A549 (cell line): ENCODE measurements at places on chromosomes 16 and 17.
A peak's percentile ranks its signal among the peaks of the same experiment; 100 is the strongest.

GRCh38 chr17:62109924-62110323, 44.8 kb upstream of the MED13 start:
- DNase-seq: no peak

GRCh38 chr16:76081967-76082366, 195.2 kb upstream of the CNTNAP4 start:
- no peak for DNase-seq

DNA sequence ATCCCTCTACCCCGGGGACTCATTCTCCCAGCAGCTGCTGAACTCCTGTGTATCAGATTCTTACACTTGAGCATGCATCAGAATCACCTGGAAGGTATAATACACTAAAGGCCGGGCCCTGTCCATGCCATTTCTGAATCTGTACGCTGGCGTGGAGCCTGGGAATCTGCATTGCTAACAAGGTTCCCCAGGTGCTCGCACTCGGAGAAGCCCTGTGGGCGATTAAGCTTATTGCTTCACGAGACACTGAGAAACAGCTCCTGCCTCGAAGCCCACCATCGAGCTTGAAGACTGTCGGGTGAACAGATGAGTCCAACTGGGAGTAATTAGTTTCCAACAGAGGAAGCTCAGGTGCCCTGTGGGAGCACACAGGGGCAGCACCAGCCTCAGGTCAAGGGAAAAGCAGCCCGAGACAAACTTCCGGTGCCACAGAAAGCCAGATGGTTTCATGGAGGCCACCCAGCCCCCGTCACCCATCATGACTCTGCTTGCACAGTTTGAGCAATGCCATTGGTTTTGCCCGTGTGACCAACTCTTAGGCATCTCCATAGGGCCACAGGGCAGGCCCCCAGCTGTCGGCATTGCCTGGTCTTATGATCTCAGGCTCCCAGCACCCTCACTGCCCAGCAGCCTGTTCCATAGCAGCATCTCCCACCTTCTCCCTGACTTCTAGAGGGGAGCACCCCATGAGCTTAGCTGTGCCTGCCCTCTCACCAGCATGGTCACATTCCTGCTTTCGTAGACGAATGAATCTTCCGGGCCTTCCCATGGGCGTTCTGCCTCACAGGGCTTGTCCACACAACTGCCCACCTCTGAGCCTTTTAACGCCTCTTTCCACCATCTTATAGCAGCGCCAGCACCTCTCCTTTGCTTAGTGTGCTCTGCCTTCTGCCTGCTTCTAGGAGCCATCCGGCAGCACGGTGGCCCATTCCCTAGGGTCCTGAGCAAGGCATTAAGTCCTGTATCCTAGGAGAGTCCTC, 10.9 kb downstream of the CTRB2 start:
- no peak for DNase-seq

DNA sequence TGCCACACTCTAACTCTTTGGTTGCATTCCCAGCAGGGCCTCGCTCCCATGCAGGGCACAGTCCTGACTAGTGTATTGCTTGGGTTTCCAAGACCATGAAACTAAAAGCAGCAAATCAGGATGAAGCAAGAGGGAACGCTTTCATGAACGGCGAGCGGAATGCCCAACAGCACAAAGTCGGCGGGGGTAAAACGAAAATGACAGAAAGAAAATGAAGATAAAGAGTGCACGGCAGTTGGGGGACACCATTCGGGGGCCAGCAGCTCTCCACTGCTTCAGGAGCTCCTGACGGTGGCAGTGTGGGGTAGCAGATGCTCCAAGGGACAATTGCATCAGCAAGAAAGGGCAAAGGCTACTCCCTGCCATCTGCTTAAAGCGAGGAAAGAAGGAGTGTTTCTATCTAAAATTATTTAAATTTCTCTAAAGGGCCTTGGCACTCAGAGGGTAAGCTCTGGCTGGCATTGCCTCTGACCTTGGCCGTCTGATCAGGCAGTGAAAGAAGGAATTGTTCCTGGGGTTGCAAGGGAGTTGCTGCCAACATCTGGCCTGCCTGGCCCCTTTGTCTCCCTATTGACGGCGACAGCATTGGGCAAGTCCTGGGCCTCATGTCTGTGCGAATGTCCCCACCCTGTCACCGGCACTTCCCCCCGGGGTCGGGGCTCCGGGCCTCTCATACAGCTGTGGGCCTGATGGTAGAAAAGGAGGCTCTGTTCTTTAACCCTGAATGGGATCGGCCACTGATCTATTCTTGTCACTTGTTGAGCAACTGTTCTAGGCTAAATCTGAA, 138.2 kb downstream of the CMIP start:
- no peak for DNase-seq

DNA sequence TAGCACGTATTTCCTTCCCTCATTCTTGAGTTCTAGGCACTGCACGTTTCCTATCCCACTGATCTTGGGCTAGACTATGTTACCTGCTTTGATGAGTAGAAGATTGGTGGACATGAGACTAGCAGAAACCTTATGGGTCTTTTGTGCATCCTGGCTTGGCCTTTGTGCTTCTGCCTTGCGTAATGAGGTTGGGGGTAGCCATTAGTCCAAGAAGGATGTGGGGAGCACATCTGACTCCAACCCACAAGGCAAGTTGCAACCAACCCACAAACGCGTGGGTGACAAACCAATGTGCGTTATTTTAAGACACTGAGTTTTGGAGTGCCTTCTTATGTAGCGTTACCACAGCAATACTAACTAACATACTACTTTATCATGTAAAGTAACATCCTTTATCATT, 180.4 kb upstream of the IRX5 start:
- DNase-seq: no peak

DNA sequence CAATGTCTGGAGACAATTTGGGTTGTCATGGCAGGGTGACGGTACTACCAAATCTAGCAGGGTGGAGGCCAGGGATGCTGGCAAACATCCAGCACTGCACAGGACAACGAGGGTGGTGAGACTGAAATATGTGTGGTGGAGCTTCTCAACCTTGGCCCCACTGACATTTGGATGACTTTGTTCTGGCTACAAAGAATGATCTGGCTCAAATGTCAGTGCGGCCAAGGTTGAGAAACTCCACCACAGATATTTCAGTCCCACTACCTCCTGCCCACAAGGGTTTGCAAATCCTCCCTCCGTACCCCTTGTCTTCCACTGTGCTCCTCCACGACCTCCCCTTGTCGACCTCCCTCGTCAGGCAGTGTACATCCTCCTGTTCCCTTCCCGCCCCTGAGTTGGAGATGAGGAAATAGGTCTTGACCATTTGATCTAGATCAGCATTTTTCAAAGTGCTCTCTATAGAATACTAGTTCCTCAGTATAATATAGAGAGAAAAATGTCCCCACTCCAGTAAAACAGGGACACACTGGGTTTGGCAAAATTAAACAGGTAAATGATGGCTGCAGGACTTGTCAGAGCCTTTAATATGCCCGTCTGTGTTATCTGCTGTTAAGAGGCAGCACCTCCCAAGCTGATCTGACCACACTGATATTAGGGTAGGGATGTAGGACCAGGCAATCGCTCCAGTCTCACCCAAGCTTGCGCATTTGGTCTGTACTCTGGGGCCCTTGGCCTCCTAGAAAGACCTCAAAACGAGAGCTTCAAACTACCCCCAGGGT, 6.8 kb downstream of the OSGIN1 start:
- no peak for DNase-seq

GRCh38 chr16:72357910-72358309, 186.0 kb upstream of the PMFBP1 start:
- no peak for DNase-seq

- no peak for DNase-seq
Observed at GRCh38 chr17:57574040-57574513, 171.0 kb downstream of the CCDC182 start.

DNA sequence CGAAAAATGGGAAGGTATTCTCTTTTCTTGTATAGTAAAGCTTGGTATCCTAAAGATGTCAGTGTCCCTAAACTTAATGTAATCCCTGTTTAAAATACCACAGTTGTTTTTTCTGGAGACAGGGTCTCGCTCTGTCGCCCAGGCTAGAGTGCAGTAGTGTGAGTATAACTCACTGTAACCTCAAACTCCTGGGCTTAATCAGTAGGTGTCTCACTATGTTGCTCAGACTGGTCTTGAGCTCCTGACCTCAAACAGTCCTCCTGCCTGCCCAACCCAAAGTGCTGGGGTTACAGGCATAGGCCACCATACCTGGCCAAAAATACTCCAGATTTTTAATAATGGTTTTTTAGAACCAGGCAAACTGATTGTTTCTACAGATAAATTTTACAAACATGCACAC, 8.2 kb downstream of the DCAF7 start:
- no peak for DNase-seq

- DNase-seq: no peak
Observed at GRCh38 chr16:1208239-1208830, 16.7 kb downstream of the TPSG1 start.

DNA sequence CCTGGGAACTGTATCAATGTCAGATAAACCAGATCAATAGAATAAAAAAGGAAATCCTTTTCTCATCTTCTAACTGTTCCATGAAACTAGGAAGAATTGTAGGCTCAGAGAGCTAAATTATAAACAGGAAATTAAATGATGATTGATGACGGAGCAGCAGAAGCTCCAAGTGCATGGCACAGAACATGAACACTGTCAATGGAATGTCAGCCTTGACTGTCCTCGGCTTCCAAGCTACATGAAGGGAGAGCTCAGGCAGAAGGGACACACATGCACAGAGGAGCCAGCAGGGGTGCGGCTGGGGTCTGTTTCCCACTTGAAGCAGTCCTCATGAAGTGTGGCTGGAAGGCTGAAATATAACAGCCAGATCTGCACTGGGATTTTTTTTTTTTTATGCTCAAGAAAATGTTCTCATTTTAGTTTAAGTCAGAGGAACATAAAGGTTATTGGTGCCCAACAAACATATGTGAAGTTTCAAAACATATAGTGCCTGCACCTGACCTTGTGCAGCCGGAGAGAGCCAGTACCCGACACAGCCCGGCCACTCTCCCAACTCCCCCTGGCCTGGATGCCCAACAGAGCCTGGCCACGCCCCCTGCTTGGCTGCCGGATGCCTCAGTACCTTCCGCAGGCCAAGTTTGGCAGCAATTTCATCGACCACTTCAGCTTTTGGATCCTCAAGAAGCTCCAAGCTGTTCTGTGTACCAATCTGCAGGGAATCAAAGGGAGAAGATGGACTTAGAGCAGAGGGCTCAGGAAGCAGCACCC, 37.0 kb downstream of the NPLOC4 start:
- no peak for DNase-seq

DNA sequence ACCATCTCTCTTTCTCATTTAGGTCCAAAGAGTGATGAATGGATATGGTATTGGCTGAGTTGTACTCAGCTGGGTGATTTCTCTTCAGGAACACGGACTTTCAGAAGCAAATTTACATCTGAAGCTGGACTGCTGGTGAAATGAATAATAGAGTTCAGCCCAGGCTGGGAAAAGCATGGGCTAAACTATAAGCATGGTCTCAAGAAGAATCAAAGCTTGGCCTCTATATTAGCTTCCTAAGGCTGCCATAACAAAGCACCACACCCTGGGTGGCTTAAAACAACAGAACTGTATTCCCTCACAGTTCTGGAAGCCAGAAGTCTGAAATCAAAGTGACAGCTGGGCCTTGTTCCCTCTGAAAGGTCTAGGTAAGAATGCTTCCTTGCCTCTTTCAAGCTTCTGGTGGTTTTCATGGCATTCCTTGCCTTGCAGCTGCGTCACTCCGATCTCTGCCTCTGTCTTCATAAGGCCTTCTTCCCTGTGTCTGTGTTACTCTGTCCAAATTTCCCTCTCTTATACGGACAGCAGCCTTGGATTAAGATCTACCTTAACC, 89.8 kb upstream of the CES5A start:
- DNase-seq: no peak

- DNase-seq: no peak
Observed at GRCh38 chr16:75599452-75600277, 23.4 kb downstream of the ADAT1 start.

DNA sequence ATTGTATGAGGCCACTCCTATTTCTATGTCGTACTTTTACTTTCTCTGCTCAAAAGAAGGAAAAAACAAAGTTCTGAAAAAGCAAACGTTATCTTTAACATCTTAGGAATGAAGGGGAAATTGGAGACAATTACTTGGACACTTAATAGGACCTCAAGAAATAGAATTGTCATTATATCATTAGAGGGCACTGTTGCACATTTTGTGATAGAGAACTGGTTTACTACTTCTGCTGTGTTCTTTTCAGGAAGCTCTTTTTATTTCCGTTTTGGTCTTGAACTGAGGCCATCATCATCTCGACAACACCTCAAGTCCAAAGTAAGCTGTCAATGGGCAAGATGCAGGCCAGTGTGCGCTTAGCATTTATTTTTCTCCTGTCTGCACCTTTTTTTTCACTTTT, 14.6 kb downstream of the COG4 start:
- no peak for DNase-seq

DNA sequence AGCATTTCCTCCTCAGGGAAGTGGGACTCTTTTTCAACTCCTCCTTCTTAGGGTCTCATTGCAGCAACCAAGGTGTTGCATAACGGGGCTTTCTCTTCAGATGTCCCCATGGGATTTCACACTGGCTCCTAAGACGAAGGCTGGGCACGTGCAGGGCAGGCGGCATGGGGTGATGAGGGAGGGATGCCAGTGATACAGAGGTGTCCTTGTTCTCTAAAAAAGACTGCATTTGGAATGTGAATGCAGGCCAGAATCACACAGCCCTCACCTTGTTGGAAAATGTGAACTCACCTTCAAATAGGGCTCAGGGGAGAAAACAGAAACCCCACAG, 105.6 kb downstream of the XYLT1 start:
- no peak for DNase-seq

DNA sequence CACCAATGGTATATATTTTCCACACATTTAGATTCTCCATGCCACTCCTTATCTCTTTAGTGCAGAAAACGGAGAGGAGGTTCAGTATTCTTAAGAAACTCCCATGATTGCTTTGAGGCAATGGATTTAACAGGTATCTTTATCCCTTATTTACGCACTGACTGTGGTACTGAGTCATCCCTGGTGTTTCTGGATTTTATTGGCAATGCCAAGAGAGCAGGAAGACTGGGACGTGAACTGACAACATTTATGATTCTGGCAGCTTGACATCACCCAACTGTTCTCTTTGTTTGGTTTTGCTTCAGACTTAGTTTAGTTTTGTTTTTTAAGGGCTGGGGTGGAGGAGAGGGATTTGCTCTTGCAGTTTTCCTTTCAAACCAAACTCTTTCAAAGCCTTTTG, 131.4 kb downstream of the WWOX start:
- peak; percentile 32 for DNase-seq

DNA sequence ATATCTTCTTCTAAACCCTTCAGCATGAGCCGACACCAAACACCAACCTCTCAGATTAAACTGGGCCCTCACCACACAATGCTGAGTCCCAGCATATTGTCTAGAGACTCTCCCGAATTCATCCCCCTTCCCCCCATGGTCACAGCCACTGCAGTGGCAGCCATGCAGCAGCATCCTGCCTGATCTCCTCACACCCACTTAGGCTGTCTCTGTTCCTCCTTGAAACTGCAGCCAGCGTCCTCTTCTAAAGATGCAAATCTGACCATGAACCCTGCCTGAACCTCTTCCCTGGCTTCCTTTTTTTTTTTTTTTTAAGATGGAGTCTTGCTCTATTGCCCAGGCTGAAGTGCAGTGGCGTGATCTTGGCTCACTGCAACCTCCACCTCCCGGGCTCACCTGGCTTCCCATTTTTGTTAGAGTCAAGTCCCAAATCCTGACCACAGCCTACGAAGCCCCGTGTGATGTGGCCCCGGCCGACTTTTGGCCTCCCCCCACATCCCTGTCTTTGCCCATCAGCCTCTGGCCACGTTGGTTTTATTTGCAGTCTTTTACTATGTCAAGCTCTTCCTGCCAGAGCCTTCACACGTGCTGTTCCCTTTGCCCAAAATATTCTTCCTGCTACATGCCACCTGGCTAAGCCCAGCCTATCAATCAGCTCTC, 2.8 kb downstream of the FA2H start:
- DNase-seq: no peak

GRCh38 chr17:49361129-49361901, 735 bp downstream of the ZNF652 start:
- peak; percentile 47 for DNase-seq
